Stimulated activated CD4-positive, alpha-beta T cell treated with anti-CD3 and anti-CD28 coated beads, Interleukin-1b, Interleukin-23, amount 100 ng/mL, for 1 hour (primary cell): ENCODE measurements at places on chromosomes 2 and 18.

DNA sequence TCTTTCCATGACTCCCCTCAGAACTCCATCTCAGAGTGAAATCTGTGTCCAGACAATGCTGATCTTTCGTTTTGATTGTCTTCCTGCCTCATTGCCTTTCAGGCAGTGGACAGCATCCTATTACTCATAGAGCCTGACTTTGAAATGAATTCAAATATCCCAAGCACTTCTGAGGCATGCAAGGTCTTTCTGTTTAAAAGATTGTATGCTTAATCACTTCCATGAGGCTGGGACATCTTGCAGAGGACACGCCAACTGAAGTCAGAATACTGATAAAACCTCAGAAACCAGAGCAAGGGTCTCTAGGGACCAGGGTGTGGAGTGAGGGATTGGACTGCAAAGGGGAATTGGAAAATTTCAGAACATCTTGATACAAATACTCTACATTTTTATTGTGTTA, 836.5 kb upstream of the ID2 start:
- no peak for DNase-seq

- DNase-seq: no peak
Measured at GRCh38 chr2:237482485-237482884, 4.6 kb upstream of the MLPH start.

GRCh38 chr2:2810504-2810903, 479.4 kb upstream of the MYT1L start:
- no peak for DNase-seq

DNA sequence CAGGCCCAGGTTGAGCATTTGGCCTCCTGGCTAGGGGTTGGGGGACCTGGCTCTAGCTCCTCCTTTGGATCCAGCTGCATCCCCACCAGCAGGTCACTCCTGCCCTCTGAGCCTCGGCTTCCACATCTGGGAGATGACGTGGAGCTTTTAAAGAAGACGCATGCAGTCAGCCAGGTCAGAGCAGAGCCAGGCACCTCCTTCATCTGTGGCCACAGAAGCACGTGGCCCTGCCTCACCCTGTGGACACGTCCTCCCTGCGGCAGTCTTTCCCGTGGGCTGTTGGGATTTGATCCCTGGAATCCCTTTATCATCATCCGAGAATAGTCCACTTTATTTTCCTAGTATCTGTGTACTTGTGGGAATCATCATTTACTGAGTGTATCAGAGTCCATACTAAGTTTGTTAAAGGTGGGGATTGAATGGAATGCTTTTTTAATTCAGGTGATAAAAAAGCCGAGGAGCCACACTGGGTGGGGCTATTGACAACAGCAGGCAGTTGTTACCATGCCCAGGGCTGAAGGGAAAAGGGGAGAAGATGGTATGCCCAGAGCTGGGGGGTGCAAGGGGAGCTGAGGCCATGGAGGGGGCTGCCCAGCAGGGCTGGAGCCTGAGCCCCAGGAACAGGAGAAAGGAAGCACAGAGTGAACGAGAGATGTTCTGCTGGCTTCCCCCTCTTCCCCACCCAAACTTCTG, 170.1 kb downstream of the LAMA1 start:
- DNase-seq: no peak

GRCh38 chr2:50606860-50607259, 425.1 kb downstream of the NRXN1 start:
- no peak for DNase-seq

DNA sequence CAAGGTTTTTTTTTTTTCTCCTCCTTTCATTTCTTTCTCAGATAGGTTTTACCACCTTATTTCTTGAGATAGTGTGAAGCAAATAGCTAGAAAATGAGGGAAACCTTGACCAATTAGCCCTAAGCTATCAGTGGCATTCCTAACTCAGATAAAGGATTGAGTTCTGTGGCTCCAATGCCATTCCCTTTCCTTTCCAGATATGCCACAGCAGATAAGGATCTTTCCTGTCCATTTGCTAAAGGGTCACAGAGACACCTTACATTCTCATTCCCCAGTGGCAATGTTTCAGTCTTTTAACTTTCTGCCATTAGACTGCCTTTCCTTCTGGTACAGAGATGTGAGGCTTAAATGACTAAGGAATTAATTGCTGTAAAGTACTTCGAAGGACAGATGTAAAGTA, 81.7 kb downstream of the MGAT5 start:
- DNase-seq: no peak

GRCh38 chr2:95206096-95206495, 1.2 kb upstream of the ZNF892 start:
- no peak for DNase-seq

DNA sequence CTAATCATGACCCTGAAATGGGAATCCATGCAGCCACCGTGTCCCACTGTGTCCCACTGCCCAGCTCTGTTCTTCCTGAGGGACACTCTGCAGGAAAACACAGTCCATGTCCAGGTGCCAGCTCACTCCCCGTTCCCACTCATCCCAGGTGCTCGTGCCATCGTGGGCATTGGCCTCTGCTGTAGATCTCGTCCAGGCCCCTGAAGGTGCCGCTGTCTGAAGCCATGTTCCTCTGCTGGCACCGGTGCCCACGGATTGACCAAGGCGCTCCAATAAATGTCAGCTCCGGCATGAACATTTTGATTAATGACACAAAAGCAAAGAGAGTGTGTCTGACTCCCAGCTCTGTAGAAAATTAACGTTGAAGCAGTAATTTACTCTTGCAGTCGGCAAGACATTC, 280.1 kb upstream of the SALL3 start:
- no peak for DNase-seq

- DNase-seq: no peak
Measured at GRCh38 chr2:96663829-96664228, 21.3 kb downstream of the FER1L5 start.

- DNase-seq: no peak
Measured at GRCh38 chr18:39274535-39274934, 1708.9 kb upstream of the CELF4 start.

GRCh38 chr18:21196426-21196825, 45.6 kb upstream of the GREB1L start:
- DNase-seq: no peak

GRCh38 chr18:37661478-37661877, 95.9 kb upstream of the CELF4 start:
- DNase-seq: no peak

DNA sequence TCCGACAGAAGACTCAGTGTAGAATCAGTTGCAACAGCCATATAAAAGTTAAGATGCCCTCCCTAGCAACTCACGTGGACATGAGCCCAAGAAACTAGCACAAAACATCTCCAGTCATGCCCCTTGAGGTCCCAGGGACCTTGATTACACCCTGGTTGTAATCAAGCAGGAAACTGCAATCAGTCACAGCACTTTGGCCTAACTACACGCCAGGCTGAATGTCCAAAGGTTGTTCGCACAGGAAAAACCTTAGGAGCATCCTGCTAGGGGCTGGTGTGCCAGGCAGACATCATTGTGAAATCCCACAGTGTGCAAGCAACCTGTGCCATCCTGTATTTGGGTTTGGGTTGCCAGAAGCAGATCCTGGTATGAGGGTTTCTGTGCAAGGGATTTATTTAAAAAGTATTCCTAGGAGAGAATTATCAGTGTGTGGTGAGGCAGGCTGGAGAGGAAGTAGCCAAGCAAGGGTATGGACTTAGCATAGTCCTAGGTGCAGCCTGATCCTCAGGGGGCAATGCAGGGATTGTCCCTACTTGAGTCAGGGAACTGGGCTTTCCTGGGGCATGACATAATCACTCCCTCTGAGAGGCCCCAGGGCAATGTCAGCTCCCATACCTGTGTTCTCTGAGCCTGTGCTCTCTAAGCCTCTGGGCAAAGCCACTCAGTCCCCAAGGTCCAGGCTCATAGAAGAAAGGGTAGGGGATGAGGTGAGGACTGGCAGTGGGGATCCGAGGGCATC, 17.8 kb upstream of the SULT1C2 start:
- no peak for DNase-seq

DNA sequence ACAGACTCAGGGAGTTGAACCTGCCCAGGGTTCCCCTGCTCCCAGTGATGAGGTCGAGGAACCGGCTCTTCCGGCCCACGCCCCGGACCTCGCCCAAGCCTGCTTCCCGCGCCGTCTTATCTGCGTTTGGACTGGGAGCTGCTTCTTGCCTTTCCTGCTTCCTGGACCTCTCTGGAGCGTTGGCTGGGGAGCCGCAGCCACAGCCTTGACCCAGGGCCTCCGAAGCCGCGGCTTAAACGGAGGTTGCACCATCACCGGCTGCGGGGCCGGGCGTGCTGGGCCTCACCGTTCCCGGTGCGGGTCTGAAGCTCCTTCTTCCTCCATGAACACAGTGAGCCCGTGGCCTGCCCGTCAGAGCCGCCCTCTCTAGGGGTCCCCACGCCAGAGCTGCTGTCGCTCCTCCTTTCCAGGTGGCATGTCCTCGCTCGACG, 13.3 kb downstream of the NTSR2 start:
- DNase-seq: no peak

GRCh38 chr2:128091726-128092080, 703 bp downstream of the UGGT1 start:
- no peak for DNase-seq

DNA sequence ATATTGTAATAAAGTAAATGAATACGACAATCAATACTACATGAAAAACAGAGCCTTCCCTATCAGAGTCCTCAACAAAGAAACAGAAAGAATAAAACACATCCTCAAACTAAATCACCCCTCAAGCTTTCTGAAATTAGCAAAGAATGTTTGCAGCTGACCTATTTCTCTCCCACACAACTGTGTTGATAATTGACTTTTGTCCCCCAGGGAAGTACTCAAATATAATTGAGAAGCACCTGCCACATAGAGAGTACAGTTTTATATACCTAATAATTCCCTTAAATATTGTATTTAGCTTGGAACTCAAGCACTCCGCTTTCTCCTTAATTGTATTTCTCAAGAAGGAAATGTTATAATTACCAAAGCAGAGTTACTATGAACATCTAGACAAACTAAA, 12.6 kb downstream of the CACNB4 start:
- no peak for DNase-seq

DNA sequence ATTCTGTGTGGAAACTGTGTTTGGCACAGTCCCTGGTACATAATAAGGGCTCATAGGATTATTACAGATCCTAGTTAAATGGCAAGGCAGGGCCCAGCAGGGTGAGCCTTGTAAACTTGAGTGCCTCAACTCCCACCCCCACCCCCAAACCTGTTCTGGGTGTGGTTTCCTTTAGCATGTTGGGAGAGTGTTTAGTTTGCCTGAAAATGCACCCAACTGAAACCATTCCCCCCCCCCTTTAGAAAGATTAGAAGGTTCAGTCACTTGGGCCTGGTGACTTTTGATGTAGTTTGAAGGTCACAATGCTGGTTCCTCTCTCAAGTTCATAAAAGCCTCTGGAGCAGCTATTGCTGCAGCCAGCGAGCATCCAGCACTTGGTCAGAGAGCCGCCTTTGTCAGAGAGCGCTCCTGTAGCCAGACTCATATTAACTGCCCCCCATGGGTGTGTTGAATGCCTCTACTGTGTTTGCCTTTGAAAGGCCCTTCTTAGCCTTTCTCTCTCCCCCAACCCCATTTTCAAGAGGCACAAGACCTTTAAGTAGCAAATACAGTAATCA, 113.7 kb downstream of the SPTBN1 start:
- no peak for DNase-seq

DNA sequence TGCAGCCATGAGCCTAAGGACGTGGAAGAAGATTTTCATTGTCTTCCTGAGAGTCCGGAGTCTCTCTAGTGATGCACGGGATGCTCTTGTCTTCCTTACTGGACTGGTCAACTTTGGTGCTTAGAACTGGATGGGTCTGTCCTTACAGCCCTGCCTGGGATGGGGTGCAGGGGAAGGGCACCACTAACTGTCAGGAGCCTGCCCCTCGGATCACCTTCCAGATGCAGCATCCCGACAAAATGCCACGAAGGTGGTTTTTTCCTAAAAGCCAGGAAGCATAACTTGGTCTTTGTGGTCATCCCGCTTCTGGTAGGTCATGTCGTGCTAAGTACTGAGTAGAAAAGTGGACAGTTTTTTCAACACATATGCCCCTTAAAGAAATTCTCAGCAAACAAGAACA, 207.4 kb upstream of the TWIST2 start:
- no peak for DNase-seq

GRCh38 chr2:10166676-10167292, 44.2 kb downstream of the RRM2 start:
- DNase-seq: no peak

GRCh38 chr2:141900826-141901225, 230.0 kb downstream of the LRP1B start:
- no peak for DNase-seq

DNA sequence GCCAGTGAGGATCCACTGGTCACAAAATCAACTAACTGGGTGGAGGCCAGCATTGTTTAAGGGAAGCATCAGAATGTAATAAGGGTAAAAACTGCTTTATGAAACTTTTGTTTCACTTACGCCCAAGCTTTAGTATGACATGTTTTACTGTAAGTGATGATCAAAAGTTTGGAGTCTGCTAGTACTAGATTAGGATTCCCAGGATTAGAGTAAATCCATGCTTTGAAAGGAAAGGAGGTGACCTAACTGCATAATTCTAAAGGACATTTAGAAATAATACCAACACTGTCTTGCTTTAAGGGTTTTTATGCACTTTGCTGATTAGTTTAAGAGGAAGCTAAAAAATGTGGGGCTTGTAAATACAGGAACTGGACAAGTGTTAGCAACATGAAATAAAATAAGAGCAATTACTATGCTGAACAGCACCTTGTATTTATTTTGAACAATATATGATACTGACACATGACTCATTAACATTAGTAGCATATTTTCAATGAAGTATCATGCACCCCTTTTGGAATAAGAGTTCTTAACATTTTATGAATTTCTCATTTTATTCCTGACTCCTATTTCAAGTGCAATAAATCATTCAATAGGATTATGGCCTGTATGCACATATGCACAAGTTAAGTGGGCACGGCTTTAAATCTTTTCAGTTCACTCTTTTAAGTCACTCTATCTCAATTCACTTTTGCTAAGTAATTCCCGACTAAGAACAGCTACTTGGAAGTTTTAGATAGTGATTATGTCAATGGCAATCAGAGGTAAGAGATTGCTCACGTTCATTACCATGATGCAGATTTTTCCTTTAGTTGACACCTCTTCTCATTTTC, 62.5 kb downstream of the STK39 start:
- DNase-seq: no peak

- DNase-seq: no peak
Measured at GRCh38 chr2:217912098-217913024, 90.4 kb downstream of the TNS1 start.

DNA sequence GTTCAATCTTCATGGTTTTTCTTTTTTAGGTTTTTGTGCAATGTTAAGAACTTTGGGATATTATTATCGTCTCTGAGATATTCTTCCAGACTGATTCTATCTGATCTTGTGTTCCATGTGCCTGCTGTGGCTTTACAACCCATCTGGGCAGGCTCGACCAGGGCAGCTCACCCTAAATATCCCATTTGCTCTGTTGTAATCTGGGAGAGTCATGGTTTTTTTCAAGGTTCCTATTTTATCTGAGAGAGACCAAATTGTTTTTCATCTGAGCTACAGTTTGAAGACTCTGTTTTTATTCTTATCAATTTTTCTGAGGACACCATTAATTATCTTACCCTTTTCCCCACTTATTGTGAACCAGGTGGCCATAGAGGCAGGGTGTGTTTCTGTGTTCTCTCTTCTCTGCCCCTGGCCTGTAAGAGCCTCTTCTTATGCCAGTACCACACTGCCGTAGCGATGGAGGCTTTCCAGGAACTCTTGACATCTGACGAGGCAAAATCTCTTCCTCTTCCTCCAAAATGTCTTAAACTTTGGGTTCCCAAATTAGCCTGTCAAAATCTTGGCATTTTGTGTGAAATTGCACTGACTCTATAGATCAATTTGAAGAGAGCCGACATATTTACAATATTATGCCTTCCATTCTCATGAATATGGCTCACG, 3.1 kb downstream of the SP140L start:
- no peak for DNase-seq

- DNase-seq: no peak
Measured at GRCh38 chr2:203225423-203226039, 13.3 kb upstream of the CYP20A1 start.

- no peak for DNase-seq
Measured at GRCh38 chr2:101175991-101176390, 24.8 kb upstream of the TBC1D8 start.
